ENCODE measurements at places on chromosomes 6 and 20. TPM values are rescaled to one million over a fixed set of nuclear protein-coding genes. Genes with fewer than 3 reads are reported as not detected.

The TMEM242 gene
- 5.5 TPM for total RNA-seq

The CRNKL1 gene
- total RNA-seq: 27.2 TPM

The BTBD9 gene
- 7.3 TPM for total RNA-seq

The EDN1 gene
- 168 TPM for total RNA-seq

The TAGAP gene
- not detected for total RNA-seq

The SASH1 gene
- total RNA-seq: 79.2 TPM

The OTOR gene
- not detected for total RNA-seq

The HLA-F gene
- 5.4 TPM for total RNA-seq

The L3MBTL3 gene
- 47.0 TPM for total RNA-seq

The SLC17A2 gene
- total RNA-seq: not detected

The TGM2 gene
- 875 TPM for total RNA-seq

The DDX43 gene
- total RNA-seq: 0.75 TPM

The CDH26 gene
- total RNA-seq: not detected

The PTPRT gene
- not detected for total RNA-seq

The BPI gene
- total RNA-seq: not detected

The RBPJL gene
- not detected for total RNA-seq

The ZNF831 gene
- not detected for total RNA-seq

The ASIP gene
- not detected for total RNA-seq

The HRH3 gene
- not detected for total RNA-seq

The TTBK1 gene
- under 0.01 TPM for total RNA-seq

The ZNF311 gene
- 0.63 TPM for total RNA-seq

The OR2B6 gene
- total RNA-seq: not detected

The BMP6 gene
- 190 TPM for total RNA-seq

The GPR6 gene
- total RNA-seq: not detected

The MRPL18 gene
- 64.9 TPM for total RNA-seq

The SIRPB2 gene
- total RNA-seq: 0.47 TPM

The PAX1 gene
- not detected for total RNA-seq

The RSPO3 gene
- 0.90 TPM for total RNA-seq

Measured in endothelial cell of coronary artery (primary cell).